ENCODE measurements at places on chromosomes 7 and 10.

GRCh38 chr7:69620063-69620462 lies 21.8 kb downstream of the AUTS2 start:
- DNase-seq: no peak

- no peak for DNase-seq
These were observed 64.4 kb downstream of the ITGB8 start for GRCh38 chr7:20395104-20395503.

DNA sequence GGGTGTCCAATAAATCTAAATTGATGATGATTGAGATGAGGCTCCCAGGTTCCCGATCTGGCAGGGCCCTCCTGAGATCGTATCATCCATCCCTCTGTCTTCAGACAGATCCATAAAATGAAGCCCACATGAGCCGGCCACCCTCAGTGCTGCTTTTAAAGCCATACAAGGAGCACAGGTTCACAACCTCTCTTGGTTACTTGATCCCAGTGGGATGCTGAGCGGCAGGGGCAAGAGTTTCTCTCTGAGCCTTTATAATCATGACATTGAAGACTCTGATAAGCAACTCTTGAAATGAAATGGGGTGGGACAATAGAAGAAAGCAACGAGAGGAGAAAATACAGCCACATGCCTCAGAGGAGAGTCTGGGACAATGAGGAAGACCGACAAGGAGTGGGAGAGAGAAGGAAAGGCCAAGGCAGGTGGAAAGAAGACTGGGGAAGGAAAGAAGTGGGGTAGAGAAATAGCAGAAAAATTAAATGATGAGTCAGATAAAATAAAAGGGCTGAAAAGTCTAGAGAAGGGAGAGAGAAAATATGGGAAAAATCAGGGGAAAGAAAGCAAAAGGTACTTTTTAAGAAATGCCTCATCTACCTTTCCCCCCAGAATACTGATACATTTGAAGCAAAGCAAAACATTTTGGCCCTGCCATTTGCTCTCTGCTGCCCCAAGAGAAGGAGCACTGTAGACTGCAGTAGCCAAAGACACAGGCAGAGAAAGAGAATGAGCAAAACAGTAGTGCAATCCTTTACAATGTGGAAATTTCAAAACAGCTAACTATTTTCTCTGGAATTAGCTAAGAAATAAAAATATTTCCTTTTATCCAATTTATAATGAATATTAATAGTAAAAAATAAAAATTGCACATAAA lies 14.6 kb downstream of the GBX1 start:
- no peak for DNase-seq

DNA sequence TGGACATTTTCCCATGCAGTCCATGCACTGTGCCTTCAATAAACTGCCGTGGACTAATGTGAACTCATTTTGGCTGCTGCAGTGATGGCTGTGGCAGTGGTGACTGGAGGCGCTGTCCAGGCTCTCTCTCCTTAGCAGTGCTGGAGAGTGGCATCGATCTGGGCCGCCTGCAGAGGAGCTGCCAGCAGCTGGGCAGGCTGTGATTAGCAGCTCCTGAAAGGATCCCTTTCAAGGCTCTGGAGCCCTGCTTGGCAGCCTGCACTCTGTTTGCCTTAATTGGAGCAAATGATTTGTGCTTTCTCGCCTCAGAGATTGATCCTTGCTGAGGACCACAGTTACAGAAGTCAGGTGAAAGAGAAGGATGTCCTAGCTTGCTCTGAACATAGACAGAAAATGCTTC lies 130.1 kb upstream of the VWC2 start:
- peak; percentile 51 for DNase-seq
